ENCODE measurements at places on chromosomes 11 and 22.
A peak's percentile ranks its signal among the peaks of the same experiment; 100 is the strongest.

GRCh38 chr11:115920092-115920461 is 415.9 kb upstream of the CADM1 start:
- DNase-seq, result no peak

GRCh38 chr11:11081776-11082175 is 223.9 kb upstream of the ZBED5 start:
- DNase-seq, result no peak

- DNase-seq, result no peak
Measured at GRCh38 chr11:41222236-41222635, 237.2 kb downstream of the LRRC4C start.

GRCh38 chr11:83007909-83008580 is 63.7 kb downstream of the RAB30 start:
- DNase-seq, result no peak

GRCh38 chr11:2928605-2929530 is at the start of gene PHLDA2:
PHLDA2 (minus strand) TSS chr11:2929420; CDS start chr11:2929364, 56 bp downstream.
- no peak for DNase-seq

DNA sequence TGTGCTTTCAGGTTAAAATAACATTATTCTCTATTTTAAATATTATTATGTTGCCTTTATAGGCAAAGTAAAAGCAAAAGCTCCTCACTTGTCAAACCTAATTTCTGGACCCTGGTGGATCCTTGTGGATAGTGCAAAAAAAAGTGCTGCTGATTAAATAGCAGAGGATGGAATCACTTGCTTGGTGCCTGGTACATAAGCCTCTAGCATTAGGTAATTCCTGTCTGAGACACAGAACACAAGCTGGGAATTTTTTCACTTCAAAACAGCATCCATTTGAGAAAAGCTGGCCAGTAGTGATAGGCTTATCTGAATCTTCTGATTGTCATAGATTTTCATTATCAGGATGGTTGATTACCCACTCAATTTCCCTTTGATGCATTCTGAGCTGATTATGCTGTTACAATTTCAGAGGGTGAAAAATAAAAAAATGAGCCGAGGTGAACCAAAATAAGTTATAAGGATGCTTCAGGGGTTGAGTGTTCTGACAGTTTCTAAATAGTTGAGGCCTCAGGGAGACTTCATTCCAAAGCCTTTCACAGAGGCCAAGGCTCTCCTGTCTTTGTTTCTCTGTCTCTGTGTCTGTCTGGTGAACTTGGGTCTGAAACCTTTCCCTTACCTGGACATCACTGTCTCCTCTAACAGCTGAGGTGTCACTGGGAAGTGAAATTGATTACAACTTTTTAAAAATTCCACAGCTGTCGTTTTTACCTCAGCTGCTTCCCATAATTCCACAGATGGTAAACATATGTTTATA is 242.9 kb downstream of the NELL1 start:
- DNase-seq, result no peak

DNA sequence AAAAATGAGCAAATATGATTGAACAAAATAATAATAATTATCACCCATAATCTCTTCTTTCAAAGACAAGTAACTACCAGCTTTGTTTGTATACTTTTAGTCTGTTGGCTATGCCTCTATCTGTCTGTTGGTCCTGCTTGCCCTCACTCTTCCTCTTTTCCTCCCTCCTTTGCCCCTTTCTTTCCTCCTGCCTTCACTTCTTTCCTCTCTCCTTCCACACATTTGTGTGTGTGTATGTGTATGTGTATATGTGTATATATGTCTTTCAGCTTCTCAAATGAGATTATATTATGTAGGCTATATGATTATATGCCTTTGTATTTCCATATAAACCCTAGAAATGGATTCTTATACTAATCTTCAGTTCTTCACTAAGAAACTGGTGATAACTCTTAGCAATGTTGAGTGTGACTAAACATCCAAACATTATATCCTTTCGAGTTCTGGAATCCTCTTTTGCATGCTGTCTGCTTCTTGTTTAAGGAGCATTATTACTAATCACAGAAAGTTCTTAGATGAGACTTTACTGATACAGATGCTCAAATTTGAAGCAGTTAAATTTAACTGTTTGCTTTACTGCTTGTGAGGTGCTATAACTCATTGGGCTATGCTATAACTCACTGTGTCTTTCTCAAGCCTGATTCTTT is 219.1 kb downstream of the TMEM135 start:
- DNase-seq, result no peak

GRCh38 chr22:29268511-29269229 is 602 bp downstream of the EWSR1 start:
- DNase-seq, result no peak

GRCh38 chr11:518463-519202 is 11.6 kb upstream of the RNH1 start:
- peak; percentile 78 for DNase-seq

GRCh38 chr11:41842673-41843072 is 383.2 kb upstream of the LRRC4C start:
- no peak for DNase-seq

DNA sequence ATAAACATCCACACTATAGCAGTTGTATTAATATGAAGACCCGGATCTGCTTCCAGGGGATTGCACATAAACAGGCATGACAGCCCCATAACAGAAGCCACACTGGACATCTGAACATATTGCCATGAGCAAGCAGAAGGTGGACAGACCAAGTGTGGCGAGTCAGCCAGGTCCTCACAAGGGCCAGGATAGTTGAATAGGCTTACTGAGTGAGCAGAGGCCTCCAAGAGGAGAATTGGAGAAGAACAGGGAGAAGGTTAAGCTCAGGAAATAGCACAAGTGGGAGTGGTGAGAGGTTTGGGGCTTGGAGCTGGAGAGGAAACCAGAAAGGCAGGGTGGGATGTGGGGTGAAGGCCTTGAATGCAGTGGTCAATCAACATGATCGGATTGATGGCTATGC is 10.8 kb downstream of the SLC35C1 start:
- DNase-seq, result no peak

DNA sequence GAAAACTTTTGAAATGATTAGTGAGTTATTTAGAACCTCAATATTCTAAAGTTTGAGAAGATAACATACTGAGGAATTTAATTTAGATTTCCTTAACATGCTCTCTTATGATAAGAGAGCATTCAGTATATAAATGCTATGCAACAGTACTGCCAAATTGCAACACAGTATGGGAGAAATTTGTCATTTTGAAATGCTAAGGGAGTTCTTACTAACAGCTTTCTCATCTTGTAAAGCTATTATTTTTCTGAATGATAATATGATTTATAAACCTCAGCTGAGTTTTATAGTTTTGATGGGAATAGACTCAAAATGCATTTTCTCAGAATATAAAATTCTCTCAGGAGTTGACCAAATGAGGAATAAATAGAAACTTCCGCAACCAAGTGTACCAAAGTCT is 108.4 kb downstream of the SPON1 start:
- DNase-seq, result no peak

GRCh38 chr11:27218421-27219038 is 144.5 kb downstream of the CCDC34 start:
- no peak for DNase-seq

DNA sequence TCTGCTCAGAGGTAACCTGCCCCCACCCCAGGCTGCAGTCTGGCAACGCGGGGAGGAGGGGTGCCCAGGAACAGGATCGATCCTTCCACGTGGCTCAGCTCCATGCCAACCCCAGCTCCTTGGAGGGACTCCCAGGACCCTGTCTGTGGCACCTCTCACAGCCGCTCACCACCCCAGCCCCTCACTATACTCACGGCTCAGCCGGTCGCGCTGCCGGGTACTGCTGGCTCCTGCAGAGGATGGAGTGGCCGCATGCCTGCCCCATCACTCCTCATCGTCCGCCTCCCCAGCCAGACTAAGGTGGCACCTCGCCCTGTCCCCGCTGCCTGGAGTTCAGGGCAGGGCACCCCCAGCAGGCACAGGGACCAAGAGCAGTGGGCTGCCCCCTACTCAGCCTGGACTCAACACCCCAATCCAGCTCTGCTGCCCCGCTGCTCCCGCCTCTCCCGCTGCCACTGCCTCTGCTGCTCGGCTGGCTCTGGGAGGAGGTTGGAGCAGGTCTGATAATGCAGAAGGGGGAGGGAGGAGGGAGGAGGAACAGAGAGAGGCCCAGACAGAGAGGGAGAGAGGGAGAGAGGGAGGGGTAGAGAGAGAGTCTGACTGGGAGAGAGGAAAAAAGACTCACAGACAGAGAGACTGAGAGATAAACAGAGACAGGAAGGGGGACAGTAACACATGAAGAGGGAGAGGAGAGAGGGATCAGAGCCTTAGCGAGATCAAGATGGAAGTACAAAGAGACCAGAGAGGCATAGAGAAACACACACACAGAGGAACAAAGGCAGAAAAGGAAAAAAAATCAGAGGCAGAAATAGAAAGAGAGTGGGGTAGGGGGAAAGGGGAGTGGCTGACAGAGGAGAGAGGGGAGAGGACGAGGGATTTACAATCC is at the start of gene PDE2A:
Gene PDE2A, minus strand, starts transcription at position 480 of the 886 bp plus-strand sequence. Its CDS starts 215 bp downstream, at position 265.
- DNase-seq, result no peak

DNA sequence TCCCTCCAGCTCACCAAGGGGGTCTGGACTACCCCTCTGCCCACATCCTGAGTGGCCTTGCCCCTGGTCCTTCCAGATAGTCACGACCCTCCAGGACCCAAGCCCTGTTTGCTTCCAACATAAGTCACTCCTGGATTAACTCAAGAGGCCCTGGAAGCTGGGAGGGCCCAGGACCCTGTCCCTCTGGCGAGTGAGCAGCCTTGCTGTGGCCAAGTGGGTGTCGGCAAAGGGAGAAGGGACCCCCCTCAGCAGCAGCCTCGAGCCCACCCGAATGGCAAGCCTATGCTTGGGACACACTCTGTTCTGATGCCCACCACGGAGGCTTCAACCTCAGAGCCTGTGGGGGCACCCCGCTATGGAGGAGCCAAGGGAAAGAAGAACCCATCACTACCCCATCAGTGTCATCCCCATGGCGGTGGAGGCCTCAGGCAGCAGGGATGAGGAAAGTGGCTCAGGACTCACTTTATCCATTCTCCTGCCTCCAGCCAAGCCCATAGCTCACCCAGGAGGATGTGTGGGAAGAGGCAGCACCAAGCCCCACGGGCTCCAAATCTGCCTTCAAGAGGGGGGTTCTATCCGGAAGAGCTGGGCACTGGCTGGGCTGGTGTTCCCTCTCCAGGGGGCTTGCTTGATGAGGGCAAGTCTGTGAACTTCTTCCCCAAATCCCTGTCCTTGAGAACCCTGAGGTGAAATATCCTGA is 12.5 kb downstream of the SLC22A12 start:
- DNase-seq, result no peak

- no peak for DNase-seq
Measured at GRCh38 chr11:115497303-115497702, 6.9 kb downstream of the CADM1 start.

DNA sequence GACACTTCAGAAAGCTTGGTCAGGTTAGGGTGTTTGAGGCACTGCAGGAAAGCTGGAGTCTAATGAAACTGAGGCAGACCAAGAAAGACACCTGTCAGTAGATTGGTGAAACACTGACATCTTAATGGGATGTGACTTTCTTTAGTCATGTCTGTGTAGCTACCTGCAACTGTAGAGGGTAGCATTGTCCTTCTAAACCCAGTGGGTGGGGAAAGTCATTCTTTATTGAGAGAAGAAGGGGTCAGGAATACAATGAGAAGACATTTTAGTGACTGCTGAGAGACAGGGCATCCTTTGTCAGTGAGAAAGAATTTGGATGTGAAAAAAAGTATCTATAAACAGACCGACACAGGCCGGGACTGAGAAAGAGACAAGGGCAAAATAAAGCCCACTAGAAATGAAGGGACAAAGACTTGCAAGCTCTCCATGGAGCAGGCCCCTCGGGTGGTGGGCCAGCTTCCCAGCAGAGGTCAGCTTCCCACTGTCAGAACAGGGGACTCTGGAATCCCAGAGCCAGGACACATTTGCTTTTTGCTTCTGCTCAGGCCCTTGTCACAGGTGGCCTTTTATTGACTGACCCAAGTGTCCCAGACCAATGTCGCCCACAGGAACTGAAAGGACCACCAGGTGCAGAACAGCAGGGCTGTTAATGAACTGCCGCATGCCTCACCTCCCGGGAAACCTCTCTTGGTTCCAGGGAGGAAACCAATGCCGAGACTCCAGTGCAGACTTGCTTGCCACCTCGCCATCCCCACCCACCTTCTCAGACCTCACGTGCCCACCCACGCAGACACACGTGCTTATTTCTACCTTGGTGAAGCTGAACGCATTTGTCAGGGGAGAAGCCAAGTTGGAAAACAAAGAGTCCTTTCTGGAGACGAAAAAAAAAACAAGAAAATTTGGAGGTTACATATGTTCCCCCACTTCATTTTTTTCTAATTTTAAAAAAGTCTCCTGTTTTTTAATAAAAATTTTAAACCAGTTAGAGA is 212.8 kb downstream of the TENM4 start:
- no peak for DNase-seq

- no peak for DNase-seq
Measured at GRCh38 chr11:8090756-8091155, 9.7 kb downstream of the TUB start.

DNA sequence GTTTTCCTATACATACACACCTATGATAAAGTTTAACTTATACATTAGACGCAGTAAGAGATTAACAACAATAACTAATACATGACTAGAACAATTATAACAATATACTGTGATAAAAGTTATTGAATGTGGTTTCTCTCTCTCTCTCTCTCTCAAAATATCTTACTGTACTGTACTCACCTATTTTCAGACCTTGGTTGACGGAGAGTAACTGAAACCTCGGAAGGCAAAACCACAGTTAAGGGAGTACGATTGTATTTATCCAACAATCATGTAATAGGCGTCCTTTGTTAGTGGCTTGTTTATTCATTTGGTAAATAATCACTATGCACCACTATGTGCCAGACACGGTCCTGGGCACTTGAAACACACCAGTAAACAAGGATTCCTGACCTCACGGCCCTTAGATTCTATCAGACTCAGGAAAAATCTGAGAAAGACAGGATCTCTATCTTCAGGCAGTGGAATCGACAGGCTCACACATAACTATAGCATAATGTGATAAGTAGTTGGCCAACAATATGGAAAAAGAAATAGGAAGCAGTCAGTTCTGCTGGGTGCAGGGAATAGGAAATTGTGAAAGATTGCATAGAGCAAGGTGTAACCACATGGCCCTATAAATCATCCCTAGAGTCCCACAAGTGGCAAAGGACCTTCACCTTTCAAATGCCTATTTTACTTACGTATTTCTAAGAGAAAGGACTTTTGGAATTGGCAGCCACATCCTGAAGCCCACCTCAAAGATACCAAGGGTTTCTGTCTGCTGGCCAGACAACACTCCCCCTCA is 12.0 kb downstream of the ETS1 start:
- no peak for DNase-seq

GRCh38 chr11:125123947-125124617 is 12.7 kb upstream of the TMEM218 start:
- no peak for DNase-seq

DNA sequence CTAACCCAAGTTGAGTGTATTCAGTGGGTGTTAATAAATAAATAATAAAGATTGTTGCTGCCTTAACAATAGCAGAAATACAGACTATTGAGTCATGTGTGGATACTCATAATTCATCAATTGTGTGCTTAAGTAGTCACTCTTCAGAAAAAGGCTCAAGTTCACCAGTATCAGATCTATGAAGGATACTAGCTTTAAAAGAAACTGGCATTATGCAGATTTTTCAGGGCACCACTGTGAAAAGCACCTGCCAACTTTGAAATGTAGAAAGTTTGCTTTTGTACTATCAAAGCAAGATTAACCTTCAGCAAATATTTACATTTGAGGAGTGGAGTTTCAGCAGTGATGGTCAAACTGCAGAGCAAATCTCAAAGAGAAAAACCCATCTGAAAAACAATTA is 20.1 kb upstream of the SYTL2 start:
- DNase-seq, result no peak
